NCI-H2029 (cell line): ENCODE measurements at places on chromosomes 13 and 19.

- DNase-seq: no peak
These were observed 18.3 kb upstream of the DHRS12 start for GRCh38 chr13:51822106-51822815.

- DNase-seq: no peak
These were observed 1000.6 kb downstream of the OLFM4 start for GRCh38 chr13:54029226-54029625.

DNA sequence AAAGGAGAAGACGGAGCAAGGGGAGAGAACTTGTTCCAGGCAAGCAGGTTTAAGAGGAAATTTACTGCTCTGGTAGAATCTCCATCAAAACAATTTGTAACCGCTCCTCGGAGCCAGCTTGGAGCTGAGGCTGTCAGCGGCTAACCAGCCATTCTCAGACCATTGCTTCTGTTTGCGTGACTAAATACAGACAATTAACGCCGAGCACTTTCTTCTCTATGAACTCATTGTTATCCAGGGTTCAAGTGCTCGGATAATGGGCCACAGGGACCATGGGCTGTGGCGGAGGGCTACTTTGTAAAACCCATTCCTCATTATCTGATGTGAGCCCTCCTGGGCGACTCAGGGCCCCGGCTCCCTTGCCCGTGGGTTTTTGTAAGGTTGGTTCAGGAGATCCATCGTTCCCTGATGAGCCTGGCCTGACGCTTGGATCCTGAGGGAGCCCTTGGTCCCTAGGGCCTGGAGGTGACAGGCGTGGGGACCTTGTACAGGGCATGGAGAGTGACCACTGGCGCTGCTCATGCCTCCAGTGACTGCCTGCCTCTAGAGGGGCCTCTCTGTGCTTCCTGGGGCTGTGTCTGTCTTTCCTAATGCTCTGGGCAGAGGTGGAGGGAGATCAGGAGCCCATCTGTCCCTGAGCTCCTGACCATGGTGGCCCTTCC lies 61.5 kb upstream of the ZNF536 start:
- no peak for DNase-seq

GRCh38 chr13:79096099-79096498 lies 310.0 kb downstream of the RBM26 start:
- no peak for DNase-seq
